Hematopoietic multipotent progenitor cell treated with erythropoietin and hydrocortisone succinate and interleukin-3 and kit ligand, for 6 days (in vitro differentiated cells): ENCODE measurements at places on chromosomes 13 and 19.

DNA sequence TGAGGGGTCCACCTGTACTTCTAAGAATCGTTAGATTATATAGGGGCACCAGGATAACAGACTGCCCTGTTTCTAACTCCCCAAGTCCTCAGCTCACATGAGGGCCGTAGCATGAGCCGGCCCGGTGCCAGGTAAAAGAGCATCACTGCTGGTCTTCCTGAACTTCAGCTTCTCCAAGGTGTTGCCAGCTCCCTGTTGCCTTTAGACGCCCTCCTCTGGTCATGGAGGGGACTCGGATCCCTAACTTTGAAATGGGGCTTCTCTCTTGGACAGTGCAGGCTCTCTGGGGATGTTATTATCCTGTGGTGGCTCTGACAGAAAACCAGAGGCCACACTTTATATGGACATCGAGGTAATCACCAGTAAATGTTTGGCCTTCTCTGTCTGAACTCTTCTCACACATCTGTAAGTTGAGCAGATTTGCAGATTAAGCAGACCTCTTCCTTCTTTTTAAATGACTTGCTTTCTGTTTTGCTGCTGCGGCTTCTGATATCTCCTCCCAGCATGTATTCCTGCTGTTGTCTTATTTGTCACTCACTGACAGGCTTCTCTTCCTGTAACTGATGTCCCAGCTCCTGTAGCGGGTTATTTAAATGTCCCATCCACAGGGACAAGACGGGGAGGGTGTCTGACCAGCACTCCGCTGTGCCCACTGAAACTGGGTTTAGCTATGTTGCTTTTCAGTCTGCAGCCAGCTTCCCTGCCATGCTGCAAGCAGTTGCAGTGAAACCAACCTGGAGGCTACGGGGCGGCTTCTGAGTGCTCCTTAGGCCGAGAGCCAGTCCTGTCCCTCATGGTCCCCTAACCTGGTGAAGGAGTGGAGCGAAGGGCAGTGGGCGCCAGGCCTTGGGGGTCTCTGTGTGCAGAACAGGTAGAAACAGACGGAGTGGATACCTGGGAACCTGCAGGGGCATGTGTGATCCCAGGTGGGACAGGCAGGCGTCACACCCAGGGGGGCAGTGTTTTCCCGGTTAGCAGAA is 39.2 kb downstream of the TSSK6 start:
- peak; percentile 75 for DNase-seq

- no peak for DNase-seq
Observed at GRCh38 chr13:30105381-30105780, 202.0 kb downstream of the KATNAL1 start.

GRCh38 chr13:38602266-38602665 is 84.6 kb upstream of the FREM2 start:
- DNase-seq, result peak; percentile 1

DNA sequence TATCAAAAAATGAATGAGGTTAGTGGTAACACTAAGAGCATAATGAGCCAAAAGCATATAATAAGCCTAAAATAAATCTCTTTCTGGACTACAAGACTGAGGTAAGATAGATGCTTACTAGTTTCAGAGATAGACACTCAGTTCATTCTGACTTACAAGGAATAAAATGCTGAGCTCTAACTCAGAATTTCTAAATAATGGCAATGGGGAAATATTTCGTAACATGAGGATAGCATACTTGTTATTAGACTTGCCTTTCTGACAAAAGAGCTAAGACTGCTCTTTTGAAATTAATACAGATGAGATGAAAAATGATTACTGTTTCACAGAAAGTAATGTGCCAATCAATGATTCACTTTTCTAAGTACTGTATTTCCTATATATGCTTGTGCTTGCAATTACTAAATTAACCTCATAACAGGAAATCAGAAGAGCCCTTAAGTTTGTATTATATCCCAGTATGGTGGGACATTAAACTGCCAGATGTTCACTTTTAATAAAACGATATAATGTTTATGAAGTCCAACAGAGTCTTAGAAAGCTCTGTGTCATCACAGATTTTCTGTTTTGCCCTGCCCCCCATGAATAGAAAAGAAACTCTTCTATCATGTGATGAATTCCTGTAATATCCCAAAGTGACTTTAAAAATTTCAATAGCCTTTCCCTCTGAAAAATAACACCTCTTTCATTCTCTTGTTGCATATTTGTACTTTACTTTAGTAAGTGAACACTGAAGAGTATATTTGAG is 2771.0 kb upstream of the PCDH20 start:
- DNase-seq, result no peak

DNA sequence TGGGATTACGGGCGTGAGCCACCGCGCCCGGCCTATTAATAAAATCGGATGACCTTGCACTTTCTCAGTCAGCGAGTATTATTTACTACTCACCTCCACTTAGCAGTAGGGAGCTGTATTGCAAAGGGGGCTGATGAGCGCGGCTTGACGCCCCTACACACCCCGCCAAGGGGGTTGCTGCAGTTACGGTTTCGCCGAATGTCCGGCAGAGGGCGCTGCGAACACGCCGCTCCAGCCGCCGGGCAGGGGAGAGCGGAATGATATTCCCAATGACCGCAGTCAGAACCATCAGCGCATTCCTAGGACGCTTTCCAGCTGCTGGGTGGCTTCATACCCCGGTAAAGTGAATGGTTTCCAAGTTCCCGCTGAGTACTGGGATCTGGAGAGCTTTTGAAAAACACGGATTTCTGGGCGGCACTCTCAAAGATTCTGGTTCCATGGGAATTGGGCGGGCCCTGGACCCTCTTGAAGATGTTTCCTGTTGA is 30.0 kb upstream of the TPT1 start:
- peak; percentile 67 for DNase-seq
